ENCODE measurements at places on chromosomes 1 and 21. TPM values are rescaled to one million over a fixed set of nuclear protein-coding genes. Genes with fewer than 3 reads are reported as not detected.

COL8A2 gene
- total RNA-seq: 0.08 TPM

KCNE2 gene
- total RNA-seq: not detected

CNR2 gene
- 3.8 TPM for total RNA-seq

CXADR gene
- not detected for total RNA-seq

NMNAT2 gene
- not detected for total RNA-seq

JAM2 gene
- total RNA-seq: 0.50 TPM

LIN28A gene
- not detected for total RNA-seq

OPTC gene
- total RNA-seq: not detected

MANEAL gene
- 9.0 TPM for total RNA-seq

TMEM167B gene
- 53.8 TPM for total RNA-seq

FLAD1 gene
- 84.2 TPM for total RNA-seq

CHML gene
- 11.7 TPM for total RNA-seq

ESRRG gene
- total RNA-seq: not detected

NPHS2 gene
- not detected for total RNA-seq

LCE1E gene
- total RNA-seq: not detected

LCK gene
- 66.4 TPM for total RNA-seq

All from natural killer cell treated with Interleukin-12 subunit alpha and Interleukin-12 subunit beta and Interleukin-15 and Interleukin-18, amount 100 ng/mL, for 72 hours (primary cell).